Stimulated activated CD4-positive, alpha-beta T cell treated with anti-CD3 and anti-CD28 coated beads, Interleukin-4, amount 100 ng/mL, for 48 hours (primary cell): ENCODE measurements at places on chromosomes 2 and 18.

- no peak for DNase-seq
Measured at GRCh38 chr2:230940471-230940815, 15.4 kb upstream of the GPR55 start.

DNA sequence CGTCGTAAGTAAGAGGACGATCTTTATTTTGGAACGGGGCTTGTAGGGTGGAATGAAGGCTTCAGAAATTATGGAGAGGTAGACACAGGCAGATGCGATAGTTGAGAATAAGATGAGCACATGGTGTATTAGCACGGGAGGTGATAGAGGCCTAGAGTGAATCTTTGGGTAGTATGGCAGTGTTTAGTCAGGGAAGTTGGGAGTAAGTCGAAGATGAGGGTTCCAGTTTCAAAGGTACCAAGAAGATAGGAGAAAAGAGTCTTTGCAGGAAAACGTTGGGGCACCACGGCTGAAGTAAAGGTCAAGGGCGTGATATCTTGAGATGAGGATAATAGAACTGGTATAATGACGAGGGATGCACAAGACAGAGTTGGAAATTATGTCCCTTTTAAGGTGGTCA lies 654 bp downstream of the PIK3C3 start:
- DNase-seq, result no peak

GRCh38 chr2:143254110-143254509 lies 124.9 kb downstream of the ARHGAP15 start:
- no peak for DNase-seq

DNA sequence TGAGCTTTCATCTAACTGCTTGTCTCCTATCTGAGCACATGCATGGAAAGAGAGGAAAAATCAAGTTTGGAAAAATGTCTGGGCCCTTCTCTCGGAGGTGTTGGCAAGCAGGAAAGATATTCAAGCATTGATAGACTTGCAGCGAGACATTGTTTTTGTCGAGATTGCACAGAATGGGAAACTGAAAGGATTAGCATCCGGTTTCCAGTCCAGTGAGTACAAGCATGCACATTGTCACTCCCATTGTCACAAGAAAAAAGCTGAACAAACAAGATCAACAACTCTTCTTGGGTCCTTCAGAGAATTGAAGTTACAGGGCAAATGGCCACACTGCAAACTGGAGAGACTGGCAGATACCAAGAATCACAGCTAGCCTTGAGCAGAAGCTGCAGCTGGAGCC lies 19.6 kb upstream of the MC5R start:
- DNase-seq, result no peak

DNA sequence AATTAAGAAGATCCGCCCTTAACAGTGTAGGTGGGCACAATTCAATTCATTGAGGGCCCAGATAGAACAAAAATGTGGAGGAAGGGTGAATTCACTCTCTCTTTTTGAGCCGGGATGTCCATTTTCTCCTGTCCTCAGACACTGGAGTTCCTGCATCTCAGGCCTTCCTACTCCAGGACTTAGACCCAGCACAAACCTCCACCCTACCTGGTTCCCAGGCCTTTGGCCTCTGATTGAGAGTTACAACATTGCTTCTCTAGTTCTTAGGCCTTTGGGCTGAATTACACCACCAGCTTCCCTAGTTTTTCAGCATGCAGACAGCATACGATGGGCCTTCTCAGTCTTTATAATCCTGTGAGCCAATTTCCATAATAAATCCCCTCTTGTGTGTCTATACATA lies 87.8 kb upstream of the TMEM17 start:
- DNase-seq, result no peak

- no peak for DNase-seq
Measured at GRCh38 chr2:127631541-127631996, 14.4 kb upstream of the GPR17 start.

DNA sequence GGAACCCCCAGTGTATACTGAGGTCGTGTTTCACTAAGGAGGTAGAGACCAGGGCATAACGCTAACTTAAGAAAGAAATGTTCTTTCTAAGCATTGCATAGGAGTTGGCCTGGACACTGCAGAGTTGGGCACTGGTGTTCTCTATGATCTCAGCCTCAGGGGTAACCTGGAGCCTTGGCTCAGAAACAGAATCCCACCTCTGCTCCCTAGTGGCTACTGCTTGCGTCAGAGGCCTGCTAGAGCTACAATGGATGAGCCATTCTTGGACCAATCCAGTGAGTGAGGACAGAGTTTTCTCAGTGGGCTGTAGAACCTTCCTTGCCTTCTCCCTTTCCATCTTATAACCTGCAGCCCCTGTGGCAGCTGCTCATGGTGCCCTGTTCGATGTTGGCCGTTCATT lies 324.4 kb upstream of the CELF4 start:
- DNase-seq, result no peak

DNA sequence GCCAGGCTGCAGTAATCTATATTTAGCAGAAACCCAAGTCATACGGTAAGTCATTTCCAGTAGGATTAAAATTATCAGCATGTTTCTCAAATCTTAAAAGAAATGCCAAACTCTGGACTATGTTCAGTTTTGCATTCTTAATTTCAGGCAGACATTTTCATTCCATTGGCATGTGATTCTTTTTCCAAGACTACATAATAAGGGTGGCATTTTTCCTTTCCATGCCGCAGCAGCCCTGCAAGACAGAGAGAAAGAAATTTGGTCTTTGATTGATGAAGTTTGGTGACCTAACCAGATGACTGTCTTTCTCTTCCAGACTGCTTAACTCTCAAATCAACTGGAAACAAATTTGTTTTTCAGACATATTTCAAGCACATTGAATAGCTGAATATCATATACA lies 118.1 kb downstream of the FHOD3 start:
- DNase-seq, result no peak

DNA sequence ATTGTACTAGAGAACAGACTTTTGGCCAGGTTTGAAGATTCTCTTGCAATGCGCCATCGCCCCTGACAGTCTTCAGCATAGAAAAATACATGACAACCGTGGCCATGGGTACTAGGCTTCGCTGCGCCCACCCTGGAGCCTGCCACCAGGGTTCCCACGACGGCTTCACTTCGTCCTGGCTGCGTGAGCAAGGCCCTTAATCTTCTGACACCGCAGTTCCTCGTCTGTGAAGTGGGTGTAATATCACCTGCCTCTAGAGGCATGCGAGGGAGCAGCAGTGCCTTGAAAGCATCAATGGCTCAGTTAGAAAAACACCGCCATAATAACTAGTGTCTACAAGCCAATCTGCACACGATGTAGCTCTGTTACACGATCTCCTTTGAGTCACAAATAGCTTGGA lies 175.2 kb upstream of the HS6ST1 start:
- no peak for DNase-seq

GRCh38 chr18:56235481-56236013 lies 402.8 kb downstream of the TXNL1 start:
- no peak for DNase-seq

- no peak for DNase-seq
Measured at GRCh38 chr2:204061241-204061640, 124.7 kb downstream of the ICOS start.

GRCh38 chr2:168952424-168952823 lies 51.3 kb downstream of the G6PC2 start:
- no peak for DNase-seq

GRCh38 chr18:63604791-63605567 lies 17.8 kb downstream of the SERPINB13 start:
- DNase-seq, result no peak

- no peak for DNase-seq
Measured at GRCh38 chr2:12923907-12924610, 207.3 kb downstream of the TRIB2 start.

DNA sequence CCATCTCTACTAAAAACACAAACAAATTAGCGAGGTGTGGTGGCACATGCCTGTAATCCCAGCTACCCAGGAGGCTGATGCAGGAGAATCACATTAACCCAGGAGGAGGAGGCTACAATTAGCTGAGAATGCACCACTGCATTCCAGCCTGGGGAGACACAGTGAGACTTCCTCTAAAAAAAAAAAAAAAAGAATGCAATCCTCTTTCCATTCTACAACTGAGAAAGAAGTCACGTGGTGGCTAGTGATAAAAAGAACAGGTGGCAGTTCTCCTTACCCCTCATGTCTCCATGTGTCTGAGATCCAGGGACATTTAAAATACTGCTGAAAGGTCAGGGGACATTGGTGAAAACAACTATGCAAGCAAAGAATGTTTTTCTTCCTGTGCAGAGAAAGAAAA lies 24.4 kb upstream of the GPR39 start:
- DNase-seq, result no peak

- no peak for DNase-seq
Measured at GRCh38 chr18:21242141-21242779, at the start of gene GREB1L. Gene GREB1L, plus strand, starts transcription at chr18:21242232. Its CDS starts 141,287 bp downstream, at chr18:21383519.

DNA sequence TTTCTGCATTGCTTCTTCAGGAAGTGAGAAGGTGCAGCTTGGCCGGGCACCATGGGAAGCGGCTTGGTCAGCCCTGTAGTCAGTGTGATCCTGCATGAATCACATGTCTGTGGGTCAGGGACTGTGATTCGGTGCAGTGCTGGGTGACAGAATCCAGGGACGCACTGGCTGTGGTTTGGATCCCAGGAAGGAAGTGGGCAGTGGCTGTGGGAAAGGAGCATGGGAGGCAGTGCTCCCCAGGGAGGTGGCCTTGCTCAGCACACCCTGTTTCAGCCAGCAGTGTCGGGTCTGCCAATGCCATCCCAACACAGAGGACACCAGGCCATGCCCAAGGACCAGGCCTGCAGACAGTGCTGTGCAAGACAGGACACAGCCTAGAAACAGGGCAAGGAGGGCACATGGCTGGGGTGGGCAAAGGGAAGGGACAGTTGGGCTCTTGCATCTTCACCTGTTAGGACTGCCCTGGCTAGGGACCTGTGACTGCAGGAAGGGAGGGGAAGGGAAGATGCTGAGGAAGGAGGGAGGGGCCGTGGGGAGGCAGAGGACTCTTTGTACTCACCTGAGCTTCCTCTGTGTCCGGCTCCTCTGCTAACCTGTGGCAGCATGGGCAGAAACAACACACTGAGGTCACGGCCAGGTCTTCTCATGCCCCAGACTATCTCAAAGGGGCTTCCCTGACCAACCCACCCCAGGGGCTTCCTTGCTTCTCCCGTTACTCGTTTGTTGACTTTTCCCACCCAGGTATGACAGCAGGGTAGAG lies 37.2 kb upstream of the DNMT3A start:
- DNase-seq, result no peak

- no peak for DNase-seq
Measured at GRCh38 chr2:236289766-236290462, 25.7 kb upstream of the ASB18 start.

GRCh38 chr18:22136395-22136794 lies 33.0 kb upstream of the GATA6 start:
- no peak for DNase-seq

DNA sequence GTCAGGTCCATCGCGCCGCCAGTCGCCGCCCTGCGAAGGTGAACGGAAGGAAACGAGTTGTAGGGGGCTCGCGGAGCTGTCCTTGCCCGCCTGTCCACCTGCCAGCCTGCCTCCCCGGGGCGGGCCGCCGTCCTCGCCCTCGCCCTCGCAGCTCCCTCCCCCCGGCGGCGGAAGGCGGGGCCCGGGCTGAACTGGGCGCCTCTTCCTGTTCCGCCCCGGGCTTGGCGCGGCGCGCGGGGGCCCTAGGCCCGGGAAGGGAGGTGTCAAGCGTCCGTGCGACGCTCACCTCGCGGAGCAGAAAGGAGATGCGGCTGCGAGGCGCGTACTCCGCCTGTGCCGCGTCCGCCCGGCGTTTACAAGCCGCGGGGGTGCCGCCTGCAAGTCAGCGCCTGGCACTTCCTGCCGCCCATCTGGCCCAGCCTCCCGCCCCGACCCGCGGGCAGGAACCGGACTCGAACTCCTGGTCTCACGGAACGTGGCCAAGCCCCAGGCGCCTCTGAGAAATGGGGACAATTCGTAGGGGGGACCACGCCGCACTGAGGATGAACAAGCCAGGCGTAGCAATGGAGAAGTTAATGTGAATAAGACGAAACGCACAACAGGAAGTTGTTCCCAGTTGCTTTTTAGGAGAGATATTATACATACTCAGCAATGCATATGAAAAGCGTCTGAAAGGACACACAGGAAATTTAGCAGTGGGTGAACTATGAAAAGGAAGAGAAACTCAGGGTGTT lies at the start of gene CNPPD1:
CNPPD1 (minus strand) TSS at position 108 of the 734 bp plus-strand sequence; CDS start at position 11, 97 bp downstream.
- peak; percentile 84 for DNase-seq

DNA sequence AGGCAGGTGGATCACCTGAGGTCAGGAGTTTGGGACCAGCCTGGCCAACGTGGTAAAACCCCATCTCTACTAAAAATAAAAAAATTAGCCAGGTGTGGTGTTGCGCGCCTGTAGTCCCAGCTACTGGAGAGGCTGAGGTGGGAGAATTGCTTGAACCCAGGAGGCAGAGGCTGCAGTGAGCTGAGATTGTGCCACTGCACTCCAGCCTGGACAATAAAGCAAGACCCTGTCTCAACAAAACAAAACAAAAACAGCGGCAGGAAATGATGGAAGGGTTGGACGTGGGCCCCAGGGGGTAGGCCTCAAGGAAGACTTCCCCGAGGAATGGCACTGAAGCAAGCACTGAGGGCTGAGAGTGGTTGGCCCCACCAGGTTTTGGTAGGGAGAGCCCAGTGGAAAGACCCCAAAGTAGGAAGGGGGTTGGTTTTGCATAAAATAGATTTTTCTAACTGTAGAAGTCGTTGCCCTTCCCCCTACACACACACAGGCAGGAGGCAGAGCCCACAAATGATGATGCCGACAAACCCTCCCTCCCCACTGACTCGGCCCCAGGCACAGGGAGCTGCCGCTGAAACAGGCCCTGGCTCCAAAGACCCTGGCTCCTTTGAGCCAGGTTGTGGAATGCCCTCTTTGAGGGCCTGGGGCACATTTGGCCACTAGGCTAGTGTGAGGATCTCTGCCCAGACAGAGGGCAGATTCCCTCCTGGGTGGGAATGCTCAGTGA lies 104.8 kb downstream of the CABLES1 start:
- DNase-seq, result no peak

- DNase-seq, result no peak
Measured at GRCh38 chr2:185507719-185508118, 230.9 kb upstream of the FSIP2 start.

GRCh38 chr2:74424995-74425406 lies 3.5 kb downstream of the WDR54 start:
- no peak for DNase-seq

- no peak for DNase-seq
Measured at GRCh38 chr2:215791481-215791937, 221.8 kb downstream of the MREG start.

DNA sequence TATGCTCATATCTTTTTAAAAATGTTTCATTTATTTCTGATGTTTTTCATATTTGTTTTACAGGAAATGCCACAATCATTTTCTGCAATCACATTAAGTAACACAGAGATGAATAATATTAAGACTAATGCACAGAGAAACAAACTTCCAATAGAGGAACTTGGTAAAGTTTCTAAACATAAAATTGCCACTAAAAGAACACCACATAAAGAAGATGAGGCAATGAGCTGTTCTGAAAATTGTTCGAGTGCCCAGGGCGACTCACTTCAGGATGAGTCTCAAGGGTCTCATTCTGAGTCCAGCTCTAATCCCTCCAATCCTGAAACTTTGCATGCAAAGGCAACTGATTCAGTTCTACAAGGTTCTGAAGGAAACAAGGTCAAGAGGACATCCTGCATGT lies 70.4 kb downstream of the APLF start:
- no peak for DNase-seq
